Fibroblast of gingiva (primary cell): ENCODE measurements at places on chromosomes 2 and 18.
A peak's percentile ranks its signal among the peaks of the same experiment; 100 is the strongest.

GRCh38 chr2:237209885-237210284 is 124.2 kb downstream of the COPS8 start:
- DNase-seq: peak; percentile 88

DNA sequence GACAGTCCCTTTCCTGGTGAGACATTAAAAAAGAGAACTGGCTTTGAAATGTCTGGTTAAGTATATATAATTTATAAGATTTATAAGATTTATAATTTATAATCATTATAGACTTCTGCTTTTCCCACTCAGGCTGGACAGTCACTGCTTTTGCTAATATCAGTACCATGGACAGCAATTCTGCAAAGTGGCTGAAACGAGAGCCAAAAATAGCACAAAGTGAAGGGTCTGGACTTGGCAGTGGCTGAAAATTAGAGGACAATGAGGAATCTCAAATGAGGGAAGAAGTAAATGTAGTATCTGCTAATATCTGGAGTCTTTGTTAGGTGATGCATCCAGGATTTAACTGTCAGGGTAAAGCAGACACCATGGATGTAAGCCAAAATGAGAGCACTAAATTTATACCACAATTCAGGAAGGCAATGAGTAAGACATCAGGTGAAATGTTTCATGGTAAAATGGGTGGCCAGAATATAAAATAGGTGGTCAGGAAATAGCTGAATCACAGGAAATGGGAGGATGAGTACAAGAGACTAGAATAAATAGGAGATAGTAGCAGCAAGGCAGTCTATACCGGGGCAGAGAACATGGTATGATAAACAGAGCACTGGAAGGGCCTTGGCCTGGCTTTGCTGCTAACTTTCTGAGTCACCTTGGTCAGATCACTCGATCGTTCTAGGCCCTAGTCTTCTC is 39.6 kb upstream of the BOD1L2 start:
- DNase-seq: no peak

GRCh38 chr2:100894105-100894795 is 74.3 kb downstream of the NPAS2 start:
- DNase-seq: no peak

GRCh38 chr18:57583297-57583835 is 3.1 kb downstream of the FECH start:
- DNase-seq: no peak

GRCh38 chr18:45166836-45167551 is 448.3 kb upstream of the SLC14A2 start:
- DNase-seq: no peak

GRCh38 chr2:101806701-101807100 is 109.2 kb downstream of the MAP4K4 start:
- DNase-seq: peak; percentile 24

- DNase-seq: no peak
These were observed 194.2 kb downstream of the TWIST2 start for GRCh38 chr2:239042046-239042445.

GRCh38 chr18:76167410-76167809 is 327.6 kb downstream of the ZNF516 start:
- no peak for DNase-seq

DNA sequence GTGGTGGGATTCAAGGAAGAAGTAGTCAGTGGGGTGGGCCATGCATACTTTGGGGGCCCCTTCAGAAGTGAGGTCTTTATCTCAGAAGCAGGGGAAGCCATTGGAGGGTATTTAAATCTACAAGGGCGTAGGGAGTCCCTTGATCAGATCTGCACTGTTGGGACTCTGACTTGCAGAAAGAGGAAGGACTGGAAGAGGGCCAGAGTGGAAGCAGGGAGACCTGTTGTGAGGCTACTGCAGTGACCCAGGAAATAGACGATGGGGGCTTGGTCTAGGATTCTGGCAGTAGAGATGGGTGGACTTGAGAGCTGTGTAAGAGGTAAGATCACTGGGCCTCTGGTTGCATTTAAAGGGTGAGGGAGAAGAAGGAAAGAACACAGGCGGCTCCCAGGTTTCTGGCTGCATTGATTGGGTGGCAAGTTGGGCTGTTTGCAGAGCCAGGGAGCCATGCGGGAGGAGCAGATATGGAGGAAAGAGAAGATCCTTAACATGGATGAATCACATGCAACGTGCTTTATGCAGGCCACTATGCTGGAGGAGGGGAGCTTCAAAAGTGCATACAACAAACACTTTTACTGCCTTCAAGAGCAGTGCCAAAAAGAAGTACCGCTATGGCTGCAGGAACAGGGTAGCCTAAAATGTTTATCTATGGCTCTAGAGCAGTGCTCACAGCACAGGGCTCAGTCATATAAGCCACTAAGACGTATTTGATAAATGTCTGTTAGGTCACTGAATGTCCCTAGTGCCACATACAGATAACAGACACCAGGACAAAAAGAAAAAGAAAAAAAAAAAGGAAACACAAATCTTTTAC is 2.3 kb downstream of the SFXN5 start:
- no peak for DNase-seq

DNA sequence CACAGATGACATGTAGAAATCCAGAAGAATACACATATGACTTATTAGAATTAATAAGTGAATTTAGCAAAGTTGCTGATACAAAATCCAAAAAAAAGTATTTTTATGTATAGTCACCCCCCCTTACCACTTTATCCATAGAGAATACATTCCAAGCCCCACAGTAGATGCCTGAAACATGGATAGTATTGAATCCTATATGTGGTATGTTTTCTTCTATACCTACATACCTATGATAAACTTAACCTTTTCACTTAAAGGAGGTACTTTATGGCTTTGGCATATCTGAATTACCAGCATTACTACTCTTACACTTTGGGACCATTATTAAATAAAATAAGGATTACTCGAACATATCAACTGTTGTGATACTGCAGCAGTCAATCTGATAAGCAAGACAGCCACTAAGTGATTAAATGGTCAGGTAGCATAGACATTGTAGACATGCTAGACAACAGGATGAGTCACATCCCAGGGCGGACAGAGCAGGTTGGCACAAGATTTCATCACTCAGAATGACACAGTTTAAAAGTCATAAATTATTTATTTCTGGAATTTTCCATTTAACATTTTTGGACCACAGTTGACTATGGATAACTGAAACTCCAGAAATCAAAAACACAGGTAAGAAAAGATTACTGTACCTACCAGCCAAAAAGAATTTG is 208.2 kb upstream of the CHAC2 start:
- no peak for DNase-seq

DNA sequence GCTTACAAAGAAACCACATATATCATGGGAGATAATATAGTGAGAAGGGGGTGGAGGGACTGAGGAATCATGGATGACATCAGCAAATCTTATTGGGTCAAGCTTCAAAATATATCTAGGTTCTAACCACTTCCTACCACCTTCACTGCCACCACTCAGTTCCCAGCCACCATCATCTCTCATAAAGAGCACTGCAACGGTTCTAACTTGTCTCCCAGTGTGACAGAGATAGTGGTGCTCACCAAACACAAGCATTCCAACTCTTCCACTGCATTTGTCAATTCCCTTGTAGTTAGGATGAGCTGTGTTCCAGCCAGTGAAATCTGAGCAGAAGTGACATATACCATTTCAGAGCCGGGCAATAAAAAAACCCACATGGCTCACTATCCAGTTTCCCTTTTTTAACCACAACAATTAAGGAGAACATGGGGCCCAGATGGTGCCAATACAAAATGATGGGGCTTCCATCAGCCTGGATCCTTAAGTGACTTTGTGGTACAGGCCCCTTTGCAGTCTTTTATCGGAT is 318.1 kb downstream of the NBAS start:
- peak; percentile 56 for DNase-seq

DNA sequence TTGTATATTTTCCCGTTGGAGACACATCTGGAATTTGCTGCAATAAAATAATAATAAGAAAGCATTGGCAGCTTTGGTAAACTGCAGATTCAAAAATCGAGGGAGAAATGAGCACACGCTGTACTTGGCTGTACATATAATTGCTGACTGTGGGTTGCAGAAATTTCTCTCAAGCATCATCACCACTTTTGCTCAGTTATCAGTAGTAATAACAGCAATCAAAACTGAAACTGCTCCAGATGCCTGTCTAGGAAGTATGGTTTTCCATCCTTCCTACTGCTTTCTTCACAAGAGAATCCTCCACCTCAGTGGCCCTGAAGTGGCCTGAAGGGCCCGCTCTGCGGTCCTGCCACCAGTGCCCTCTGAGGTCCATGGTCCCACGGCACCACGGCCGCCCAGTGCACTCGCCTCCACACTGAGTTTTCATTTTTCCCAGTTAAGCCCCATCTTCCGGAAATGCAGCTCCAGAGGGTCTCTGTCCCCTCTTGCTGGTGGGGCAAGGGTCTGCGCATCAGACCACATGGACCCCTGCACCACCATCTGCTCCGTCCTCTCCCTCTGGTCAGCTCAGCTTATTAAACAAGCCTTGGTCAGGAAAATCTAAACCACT is 3.9 kb downstream of the DUSP28 start:
- no peak for DNase-seq

- DNase-seq: no peak
These were observed 622.3 kb downstream of the ADCYAP1 start for GRCh38 chr18:1526991-1527390.

DNA sequence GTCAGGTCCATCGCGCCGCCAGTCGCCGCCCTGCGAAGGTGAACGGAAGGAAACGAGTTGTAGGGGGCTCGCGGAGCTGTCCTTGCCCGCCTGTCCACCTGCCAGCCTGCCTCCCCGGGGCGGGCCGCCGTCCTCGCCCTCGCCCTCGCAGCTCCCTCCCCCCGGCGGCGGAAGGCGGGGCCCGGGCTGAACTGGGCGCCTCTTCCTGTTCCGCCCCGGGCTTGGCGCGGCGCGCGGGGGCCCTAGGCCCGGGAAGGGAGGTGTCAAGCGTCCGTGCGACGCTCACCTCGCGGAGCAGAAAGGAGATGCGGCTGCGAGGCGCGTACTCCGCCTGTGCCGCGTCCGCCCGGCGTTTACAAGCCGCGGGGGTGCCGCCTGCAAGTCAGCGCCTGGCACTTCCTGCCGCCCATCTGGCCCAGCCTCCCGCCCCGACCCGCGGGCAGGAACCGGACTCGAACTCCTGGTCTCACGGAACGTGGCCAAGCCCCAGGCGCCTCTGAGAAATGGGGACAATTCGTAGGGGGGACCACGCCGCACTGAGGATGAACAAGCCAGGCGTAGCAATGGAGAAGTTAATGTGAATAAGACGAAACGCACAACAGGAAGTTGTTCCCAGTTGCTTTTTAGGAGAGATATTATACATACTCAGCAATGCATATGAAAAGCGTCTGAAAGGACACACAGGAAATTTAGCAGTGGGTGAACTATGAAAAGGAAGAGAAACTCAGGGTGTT is at the start of gene CNPPD1:
TSS of gene CNPPD1 (minus strand) at position 108 of the 734 bp plus-strand sequence. CDS start at position 11, 97 bp downstream.
- DNase-seq: peak; percentile 83

- DNase-seq: no peak
These were observed 24.7 kb downstream of the AGAP1 start for GRCh38 chr2:235518322-235519090.

GRCh38 chr2:44730593-44730992 is 210.9 kb upstream of the SIX3 start:
- DNase-seq: no peak

DNA sequence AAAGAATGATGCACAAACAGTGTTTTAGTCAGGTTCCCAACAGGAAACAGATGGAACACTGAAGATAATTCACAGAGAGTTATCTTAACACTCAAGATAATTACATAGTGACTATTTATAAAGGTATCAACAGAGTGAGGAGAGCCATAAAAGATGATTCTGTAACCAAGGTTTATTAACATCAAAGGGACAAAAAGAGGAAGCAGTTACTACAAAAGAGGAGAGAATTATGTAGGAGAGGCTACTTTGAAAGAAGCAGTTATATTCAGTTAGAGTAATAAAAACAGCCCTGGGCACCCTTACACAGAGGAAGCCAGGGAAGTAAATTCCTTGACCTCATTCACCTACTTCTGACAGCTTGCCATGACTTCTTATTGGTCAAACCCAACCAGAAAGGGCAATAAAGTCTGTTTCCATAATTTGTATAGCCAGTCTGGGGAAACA is 326.5 kb upstream of the SLC39A10 start:
- DNase-seq: no peak

GRCh38 chr18:11121443-11121849 is 27.9 kb downstream of the PIEZO2 start:
- DNase-seq: no peak

DNA sequence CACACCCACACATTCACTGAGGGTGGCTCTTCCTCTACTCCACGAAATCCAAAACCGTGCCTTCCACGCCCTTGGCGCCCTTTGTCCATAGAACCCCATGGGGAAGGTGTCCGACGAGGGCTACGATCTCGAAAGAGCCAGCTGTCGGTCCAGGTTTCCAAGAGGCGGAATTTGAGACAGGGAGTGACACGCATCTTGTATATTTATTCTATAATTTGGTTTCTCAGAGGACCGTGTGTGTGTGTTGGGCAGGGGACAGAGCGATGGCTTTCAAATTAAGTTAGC is 726 bp downstream of the C2orf69 start:
- no peak for DNase-seq

- no peak for DNase-seq
These were observed 194.9 kb upstream of the POU3F3 start for GRCh38 chr2:104658904-104659591.

DNA sequence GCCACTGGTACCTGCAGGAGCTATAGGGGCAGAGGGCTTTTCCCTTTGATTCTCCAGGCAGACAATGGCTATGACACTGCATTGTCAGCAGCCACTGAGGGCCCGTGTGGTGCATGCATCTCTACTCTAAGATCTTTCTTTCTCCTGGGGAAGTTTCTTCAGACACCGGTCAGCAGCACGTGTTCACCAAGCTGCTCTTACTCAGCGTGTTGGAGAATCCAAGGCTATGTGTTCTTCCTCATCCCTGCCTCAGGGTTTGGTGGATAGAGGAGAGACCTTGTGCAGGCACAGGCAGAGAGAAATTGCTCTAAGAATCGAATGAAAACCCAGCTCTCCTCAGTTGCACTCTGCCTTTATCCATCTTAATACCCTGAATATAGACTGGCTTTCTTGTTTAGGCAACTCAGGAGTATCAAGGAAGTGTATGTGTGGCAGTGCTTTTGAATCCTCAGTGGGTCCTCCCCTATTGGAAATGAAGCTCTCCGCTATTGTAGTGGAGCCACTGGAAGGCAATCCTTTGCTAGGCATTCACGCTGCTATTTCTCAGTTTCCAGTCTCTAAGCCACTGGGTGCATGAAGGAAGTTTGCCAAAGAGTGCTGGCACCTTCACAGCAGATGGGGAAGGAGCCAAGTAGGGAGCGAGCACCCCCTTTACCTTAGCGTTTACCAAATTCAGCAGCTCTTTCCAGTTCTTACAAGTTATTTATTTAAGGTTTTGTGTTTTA is 86.9 kb upstream of the EML6 start:
- no peak for DNase-seq

DNA sequence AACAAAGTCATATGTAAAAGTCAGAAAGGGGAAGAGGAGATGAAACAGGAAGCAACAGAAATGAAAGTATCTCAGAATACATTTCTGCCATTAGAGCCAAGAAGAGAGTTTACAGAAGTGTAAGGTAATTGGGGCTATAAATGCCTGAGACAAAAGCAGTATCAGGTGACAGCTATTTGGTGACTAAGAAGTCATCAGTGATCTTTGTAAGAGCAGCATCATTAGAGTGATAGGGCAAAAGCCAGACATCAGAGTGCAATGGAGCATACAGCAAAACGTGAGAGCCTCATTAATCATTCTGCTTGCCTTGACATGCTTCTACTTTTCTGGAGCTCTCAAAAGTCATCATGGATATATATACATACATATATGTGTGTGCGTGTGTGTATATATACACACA is 804.7 kb upstream of the PIK3C3 start:
- DNase-seq: no peak

- no peak for DNase-seq
These were observed 159.0 kb downstream of the ZNF516 start for GRCh38 chr18:76335859-76336640.

- no peak for DNase-seq
These were observed 501.5 kb downstream of the BCL11A start for GRCh38 chr2:60051991-60052390.
